ENCODE measurements at places on chromosomes 5 and 9.

- DNase-seq, result no peak
Measured at GRCh38 chr9:136441681-136442245, 2.1 kb upstream of the INPP5E start.

GRCh38 chr9:97359147-97359546 lies 51.7 kb downstream of the CCDC180 start:
- no peak for DNase-seq

- no peak for DNase-seq
Measured at GRCh38 chr5:129069292-129069691, 25.3 kb upstream of the ISOC1 start.

DNA sequence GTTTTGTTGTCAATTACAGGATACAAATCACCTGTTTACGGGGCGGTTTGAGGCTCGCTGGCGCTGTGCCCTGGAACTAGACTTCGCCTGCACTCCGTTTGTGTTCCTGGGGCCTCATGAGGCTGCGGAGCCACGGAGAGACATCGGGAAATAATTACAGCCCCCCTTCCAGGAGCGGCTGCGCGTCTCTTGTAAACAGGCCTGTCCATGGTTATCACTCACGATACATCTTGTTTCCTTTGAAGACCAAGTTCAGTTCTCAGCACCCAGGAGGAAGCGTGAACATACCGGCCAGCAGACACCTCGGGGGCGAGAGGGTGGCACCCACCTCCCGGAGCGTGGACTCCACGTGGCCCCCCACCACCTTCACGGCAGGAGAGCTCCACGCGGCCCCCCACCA lies 297.1 kb upstream of the IRX4 start:
- no peak for DNase-seq

- no peak for DNase-seq
Measured at GRCh38 chr5:102528600-102528999, 29.8 kb upstream of the SLCO6A1 start.

- DNase-seq, result no peak
Measured at GRCh38 chr9:82410306-82410705, 421.7 kb downstream of the SPATA31D1 start.

DNA sequence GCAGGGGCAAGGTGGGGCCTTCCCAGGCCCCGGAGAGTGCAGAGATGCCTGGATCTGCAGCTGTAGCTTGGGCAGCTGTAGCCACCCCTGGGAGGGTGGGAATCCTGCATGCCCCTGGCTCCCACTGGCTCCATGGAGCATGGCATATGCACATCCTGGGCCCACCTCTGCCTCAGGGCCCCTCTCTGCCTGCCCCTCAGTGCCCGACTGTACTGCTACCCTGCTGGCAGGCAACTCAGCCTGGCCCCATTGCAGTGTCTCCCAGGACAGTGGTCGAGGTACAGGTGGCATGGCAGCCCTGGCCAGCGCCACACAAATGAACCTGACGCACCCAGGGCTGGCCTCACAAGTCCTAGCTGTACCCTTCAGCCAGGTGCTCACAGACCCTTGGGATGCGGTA lies 23.9 kb downstream of the JMY start:
- no peak for DNase-seq

- no peak for DNase-seq
Measured at GRCh38 chr5:172361566-172362238, 78.1 kb upstream of the UBTD2 start.

DNA sequence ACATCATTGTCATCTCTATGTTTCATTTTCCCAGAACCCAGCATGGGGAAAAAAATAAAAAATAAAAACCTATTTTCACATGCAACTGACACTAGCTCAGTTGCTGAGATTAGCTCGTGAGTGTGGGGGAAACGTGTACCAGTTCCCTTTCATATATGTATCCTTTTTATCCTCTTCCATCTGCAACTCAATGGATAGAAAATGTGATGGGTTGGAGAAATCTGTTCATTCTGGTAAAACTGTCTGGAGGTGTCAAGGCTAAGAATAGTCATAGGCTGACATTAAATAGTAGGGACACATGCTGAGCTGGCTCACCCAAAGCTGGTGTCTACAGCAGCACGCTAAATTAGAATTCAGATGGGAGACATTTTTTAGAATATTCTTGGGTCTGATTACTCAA lies 519.3 kb downstream of the ELAVL2 start:
- DNase-seq, result no peak

DNA sequence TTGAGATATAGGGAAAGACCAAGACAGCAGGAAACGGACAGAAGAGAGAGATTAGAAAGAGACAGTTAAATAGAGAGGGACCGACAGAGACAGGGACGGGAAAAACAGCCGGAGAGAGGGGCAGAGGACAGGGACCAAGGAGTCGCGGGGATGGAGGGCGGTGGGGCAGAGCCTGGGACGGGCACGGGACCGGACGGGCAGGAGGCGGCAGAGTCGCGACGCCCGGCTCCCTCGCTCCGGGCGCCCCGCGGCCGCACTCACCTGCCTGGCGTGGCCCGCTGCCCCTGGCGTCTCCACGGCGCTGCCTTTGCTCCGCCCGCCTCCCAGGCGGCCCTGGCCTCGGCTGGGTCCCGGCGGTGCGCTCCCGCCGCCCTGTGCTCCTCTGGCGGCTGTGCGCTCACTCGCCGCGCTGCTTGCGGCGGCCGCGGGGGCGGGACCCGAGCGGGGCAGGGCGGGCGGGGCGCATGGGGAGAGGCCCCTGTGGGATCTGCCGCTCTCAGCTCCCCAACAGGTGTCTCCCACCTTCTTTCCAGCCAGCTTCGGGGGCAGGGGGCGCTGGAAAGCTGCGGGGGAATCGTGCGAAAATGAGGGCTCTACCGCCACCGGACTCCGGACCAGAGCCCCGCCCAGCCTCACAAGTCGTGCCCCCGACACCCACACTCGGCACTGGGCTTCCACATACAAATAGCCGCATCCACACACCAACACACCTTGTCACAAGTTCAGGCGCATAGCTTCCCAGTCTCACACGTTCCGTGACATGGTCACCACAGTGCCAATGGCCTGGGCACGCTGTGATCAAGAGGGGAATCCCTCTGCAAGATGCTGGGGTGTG lies at the start of gene ARID3C:
TSS of gene ARID3C (minus strand) at position 411 of the 835 bp plus-strand sequence. CDS start 1,052 bp downstream, outside the sequence.
- no peak for DNase-seq

DNA sequence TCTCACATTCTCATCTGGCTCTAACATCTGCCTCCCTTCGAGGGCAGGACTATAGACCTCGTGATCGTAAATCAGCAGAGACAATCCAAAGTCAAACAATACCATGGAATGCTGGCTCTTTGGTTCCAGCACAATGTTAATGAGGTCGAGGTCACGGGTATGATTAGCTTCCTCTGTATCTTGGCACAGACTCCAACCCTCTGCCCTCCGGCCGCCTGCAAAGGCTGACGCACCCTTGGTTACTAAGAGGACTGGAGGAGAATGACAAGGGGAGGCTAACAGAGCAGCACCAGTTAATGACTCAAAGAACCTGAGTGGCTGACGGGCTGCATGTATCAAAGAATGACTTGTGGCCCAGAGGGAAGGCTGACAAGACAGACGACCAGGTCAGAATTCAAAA lies 10.1 kb downstream of the LHFPL2 start:
- no peak for DNase-seq

- no peak for DNase-seq
Measured at GRCh38 chr5:171426266-171426665, 6.8 kb downstream of the FGF18 start.

- no peak for DNase-seq
Measured at GRCh38 chr5:100760688-100761087, 142.4 kb downstream of the ST8SIA4 start.

- DNase-seq, result no peak
Measured at GRCh38 chr5:135921388-135921787, 25.7 kb upstream of the IL9 start.

DNA sequence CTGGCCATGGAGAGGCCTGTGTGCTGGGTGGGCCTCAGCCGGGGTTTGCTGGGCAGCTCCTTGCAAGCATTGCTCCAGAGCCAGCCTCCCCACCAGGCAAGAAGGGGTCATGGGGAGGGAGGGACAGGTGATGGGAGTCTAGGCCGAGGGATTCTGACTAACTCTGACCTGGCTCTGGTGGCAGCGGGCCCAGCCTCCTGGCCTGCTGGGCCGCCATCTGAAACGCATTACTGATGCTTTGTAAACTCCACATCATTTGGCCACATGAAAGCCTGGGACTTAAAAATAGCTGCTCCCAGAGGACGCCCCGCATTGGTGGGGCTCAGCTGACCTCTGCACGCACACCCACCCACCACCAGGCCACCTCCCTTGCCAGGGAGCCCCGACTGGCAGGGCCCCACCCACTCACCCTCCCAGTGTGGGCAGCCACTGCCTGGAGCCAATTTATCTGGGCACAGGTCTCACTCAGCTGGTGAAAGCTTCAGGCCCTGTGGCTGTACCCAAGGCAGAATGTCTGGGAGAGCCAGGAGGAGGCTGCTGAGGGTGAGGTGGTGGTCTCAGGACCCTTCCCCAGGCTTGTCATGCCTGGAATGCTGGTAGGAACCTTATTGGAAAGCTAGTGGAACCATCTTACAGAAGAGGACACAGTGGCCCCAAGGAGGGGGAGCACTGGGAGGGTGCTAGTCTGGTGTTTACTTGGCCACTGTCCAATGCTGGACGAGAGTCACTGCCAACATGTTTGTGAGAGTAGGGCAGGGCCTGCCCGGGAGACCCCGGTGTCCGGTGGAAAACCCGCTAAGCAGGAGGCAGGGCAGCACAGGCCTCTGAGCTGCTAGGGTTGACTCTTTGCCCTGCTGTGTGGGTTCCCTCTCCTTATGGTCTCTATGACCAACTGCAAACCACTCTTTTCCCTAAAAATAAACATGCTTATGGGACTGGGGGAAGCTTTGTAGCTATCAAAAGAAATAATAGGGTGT lies 10.8 kb downstream of the TCF7 start:
- DNase-seq, result no peak

DNA sequence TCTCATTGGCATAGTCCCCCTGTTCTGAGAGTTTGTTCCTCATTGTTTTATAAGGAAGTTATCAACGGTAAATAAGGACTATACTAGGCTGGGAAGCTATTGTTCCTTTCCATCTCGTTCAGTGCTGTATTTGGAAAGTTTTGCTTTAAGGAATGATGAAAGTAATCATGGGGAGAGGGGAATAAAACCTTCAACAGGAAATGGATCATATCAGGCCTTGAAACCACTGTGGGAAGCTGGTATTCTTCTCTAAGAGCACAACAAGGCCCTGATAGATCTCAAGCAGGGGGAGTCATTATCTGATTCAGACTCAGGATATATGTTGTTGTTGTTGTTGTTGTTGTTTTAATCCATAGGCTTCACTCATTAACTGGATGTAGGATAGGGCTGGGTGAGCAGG lies 474.5 kb downstream of the ENC1 start:
- DNase-seq, result no peak

DNA sequence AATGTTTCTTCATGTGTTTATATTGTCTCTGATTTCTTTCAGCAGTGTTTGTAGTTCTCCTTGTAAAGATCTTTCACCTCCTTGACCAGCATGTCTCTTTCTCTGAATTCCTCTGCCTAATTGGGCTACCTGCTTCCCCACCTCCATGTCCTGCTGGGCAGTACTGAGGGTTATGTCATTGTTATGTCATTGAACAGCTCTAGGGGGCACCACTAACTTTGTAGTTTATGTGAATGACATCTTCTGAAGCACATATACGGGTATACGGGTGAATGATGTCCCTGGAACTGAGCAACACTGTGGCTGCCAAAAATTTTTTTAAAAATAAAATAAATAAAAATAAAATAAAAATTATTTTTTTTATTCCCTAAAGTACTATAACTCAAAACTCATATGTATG lies 16.9 kb upstream of the SNCAIP start:
- DNase-seq, result no peak

DNA sequence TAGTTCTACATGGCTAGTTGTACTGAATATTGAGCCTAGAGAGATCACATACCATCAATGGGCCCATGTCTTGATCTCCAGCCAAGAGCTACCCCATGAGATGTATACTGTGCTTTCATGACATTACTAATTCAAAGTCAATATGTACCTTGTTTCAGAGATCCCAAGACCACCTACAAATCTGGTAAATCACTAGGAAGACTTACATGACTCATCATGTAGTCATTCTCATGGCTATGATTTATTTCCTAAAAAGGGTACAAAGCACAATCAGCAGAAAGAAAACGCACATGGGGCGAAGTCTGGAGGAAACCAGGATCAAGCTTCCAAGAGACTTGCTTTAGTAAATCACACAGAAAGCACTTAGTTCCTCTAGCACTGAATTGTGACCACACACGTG lies 103.0 kb downstream of the PCSK5 start:
- DNase-seq, result no peak

DNA sequence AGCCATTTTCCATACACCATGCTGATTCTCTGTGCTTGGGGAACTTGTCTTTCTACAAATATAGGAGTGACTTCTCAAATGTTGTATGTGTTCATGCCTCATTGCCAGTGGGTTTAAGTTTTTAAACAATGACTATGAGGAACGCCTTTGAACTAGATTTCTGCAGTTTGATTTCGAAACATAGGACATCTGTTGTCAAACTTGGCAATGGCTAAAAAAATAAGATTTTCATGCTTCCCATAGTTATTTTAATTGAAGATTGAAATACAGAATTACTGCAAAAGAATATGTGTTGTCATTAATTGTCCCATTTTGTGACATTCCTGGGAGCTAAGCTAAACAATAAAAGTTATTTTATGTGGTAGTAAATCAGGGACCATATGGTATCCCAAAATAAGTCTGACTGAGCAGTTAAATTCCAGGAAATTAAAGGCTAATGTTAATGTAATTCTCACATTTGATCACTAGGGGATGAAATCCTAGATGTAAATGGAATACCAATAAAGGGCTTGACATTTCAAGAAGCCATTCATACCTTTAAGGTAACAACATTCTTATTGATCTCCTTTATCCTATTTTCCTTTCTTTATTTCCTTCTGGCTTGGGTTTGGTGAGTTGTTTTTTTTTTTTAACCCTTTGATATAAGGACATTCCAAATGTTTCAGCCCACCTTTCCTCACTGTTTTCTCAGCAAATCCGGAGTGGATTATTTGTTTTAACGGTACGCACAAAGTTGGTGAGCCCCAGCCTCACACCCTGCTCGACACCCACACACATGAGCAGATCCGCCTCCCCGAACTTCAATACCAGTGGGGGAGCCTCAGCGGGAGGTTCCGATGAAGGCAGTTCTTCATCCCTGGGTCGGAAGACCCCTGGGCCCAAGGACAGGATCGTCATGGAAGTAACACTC lies 116.7 kb downstream of the GOLPH3 start:
- DNase-seq, result peak; percentile 37

DNA sequence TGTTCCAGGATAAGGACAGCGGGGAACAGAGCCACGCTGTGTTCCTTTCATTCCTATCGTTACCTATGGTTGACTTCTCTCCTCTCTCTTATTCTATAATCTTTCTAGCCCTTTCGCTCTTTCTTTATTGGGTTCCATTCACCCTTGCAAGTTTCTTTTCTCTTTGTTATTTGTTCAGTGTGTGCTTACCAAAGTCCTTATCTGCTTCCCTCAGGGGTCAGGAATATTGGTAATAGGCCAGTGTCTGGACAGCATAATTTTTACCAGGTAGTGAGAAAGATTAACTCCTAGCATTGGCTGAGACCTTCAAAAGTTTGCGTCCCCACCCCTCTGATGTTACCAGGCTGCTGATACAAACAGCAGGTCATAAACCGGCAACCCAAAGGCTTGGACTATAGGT lies 4.9 kb downstream of the SGCD start:
- no peak for DNase-seq

- peak; percentile 48 for DNase-seq
Measured at GRCh38 chr9:20200991-20201431, 412.2 kb upstream of the SLC24A2 start.

All from NCI-H1694 treated with DMSO at 0.1 percent for 48 hours (cell line).